ENCODE measurements at places on chromosomes 2 and 18.
A peak's percentile ranks its signal among the peaks of the same experiment; 100 is the strongest.

GRCh38 chr18:21602299-21602587 lies 1.7 kb upstream of the ESCO1 start:
- no peak for DNase-seq

GRCh38 chr2:44083054-44083453 lies 85.6 kb upstream of the PPM1B start:
- no peak for DNase-seq

DNA sequence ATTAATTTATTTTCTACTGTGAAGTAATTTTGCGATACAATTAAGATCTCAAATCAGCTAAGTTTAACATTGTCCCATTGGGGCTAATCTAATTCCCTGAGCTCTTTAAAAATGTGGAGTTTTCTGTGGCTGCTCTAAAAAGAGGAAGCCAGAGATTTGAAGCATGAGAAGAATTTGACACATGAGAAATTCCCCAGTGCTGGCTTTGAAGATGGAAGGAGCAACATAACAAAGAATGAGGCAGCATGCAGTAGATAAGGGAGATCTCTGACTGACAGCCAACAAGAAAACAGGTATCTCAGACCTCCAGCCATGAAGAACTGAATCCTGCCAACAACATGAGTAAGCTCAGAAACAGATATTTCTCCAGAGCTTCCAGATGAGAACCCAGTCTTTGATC lies 308.4 kb downstream of the ZNF804A start:
- no peak for DNase-seq

- DNase-seq, result no peak
Measured at GRCh38 chr18:67145586-67146292, 370.8 kb downstream of the DSEL start.

- no peak for DNase-seq
Measured at GRCh38 chr2:128178650-128179460, 87.9 kb downstream of the UGGT1 start.

GRCh38 chr2:202046572-202046971 lies 12.9 kb downstream of the FZD7 start:
- no peak for DNase-seq

GRCh38 chr2:62216616-62217015 lies 20.7 kb downstream of the B3GNT2 start:
- DNase-seq, result no peak

- DNase-seq, result peak; percentile 38
Measured at GRCh38 chr2:64259312-64259711, 115.1 kb upstream of the PELI1 start.

GRCh38 chr2:98335271-98335670 lies 11.0 kb upstream of the CNGA3 start:
- DNase-seq, result no peak

DNA sequence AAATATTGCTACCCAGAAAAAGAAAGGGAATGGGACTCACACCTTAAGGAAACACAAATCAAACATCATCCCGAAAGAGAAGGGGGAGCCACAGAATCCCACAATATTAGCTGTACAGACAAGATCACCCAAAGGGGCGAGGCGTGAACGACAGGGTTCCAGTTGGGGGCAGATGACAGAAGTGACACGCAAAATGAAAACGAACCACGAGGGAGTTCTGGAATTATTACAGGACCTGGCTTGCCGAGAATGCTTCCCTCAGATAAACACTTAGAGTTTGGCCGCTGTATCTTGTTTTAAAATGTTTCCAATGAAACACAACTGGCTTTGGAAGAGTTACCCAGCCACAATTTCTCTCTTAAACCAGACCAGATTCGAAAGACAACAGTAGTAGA lies 60.4 kb downstream of the C2orf76 start:
- DNase-seq, result no peak

DNA sequence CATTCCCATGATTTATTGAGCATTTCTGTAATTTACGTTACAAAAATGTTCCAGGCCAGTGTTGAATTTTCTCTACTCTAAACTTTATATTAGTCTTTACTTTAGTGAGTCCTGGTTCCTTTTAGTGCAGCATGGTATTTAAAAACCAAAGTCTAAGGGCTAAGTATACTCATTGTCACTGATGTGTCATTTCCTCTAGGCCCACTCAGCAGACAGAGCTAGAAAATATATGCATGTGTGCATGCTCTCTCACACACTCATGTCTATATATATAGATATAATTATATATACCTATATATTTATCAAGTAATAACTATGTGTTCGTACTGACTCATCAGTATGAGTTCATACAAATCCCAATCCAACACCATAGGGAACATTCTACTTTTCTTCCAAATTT lies 132.5 kb upstream of the SLC8A1 start:
- no peak for DNase-seq

DNA sequence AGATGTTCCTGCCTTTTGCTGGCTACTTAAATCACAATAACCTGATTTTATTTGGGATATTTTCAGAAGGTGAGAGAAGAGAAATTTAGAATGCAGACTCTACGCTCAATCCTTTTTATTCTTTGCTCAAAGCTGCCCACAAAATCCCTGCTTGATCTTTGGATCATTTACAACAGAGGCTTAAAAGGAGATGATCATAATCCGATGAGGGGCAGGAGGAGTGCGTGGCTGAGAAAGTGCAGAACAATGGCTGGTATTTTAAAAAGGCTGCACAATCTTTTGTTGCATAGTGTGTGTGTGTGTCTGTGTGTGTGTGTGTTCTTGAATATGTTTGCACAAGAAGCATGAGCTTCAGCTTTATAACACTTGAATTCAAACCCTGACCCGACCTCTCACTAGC lies 256.3 kb upstream of the MYT1L start:
- DNase-seq, result no peak

DNA sequence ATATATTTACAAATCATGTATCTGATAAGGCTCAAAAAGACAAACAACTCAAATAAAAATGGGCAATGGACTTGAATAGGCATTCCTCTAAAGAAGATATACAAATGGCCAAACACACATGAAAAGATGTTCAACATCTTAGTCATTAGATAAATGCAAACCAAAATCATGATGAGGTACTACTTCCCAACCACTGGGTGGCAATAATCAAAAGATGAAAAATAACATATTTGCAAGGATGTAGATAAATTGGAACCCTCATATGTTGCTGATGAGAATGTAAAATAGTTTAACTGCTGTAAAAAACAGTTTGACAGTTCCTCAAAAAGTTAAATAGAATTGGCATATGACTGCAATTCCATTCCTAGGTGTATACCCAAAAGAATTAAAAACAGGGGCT lies 132.3 kb downstream of the TTC32 start:
- no peak for DNase-seq

DNA sequence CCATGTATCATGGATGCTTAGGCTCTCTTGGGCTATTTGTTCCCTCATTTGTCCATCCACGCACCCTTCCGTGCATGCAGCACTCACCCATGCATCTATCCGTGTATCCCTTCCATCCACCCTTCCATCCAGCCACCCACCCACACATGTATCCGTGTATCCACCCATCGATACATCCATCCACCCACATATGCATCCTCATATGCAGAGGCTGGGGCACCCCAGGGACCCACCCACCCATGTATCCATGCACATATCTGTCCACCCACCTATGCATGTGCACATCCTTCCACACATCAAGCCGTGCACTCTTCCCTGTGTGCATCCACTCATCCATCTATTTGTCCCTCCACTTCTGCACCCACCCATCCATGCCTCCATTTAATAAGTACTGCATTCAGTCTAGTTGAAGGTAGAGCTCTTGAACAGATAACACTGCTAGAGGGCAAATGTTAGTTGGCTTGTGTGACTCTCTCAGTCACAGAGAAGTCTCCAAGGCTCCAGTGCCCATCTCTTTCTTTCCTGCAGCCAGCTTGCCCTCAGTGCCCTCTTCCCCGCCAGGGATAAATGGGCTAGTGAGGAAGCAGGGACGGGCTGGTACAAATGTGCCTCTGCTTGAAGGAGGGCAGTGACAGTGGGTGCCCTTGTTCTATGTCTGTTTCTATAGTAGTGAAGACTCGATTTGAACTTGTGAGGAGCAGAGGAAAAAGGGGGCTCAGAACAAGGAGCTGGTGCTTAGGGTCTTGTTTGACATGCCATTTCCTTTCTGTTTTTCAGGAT lies 61.5 kb downstream of the EMILIN2 start:
- DNase-seq, result no peak

DNA sequence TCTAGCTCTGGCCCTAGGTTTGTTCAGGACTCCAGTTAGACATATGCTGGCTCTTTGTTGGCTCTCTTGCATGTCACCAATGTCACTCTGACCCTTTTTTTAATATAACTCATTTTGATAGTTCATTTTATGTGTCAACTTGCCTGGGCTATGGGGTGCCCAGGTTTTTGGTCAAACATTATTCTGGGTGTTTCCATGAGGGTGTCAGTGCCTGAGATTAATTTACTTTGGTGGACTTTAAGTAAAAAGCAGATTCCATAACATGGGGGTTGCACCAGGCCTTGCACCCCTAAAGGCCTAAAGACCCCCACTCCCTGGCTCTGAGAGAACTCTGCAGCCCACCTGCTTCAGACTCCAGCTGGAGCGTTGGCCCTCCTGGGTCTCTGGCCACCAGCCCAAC lies 48.1 kb upstream of the SNTG2 start:
- no peak for DNase-seq

- no peak for DNase-seq
Measured at GRCh38 chr2:100924122-100924519, 78.0 kb upstream of the RPL31 start.

DNA sequence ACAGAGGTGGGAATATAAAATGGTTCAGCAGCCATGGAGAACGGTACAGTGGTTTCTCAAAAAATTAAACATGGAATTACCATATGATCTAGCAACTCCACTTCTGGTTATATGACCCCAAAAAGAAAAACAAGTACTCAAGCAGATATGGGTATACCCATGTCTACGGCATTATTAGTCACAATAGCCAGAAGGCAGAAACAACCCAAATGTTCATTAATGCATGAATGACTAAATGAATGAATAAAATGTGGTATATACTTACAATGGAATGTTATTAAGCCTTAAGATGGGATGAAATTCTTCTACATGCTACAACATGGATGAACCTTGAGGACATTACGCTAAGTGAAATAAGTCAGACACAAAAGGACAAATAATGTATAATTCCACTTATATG lies 266.8 kb upstream of the FBXO11 start:
- no peak for DNase-seq

DNA sequence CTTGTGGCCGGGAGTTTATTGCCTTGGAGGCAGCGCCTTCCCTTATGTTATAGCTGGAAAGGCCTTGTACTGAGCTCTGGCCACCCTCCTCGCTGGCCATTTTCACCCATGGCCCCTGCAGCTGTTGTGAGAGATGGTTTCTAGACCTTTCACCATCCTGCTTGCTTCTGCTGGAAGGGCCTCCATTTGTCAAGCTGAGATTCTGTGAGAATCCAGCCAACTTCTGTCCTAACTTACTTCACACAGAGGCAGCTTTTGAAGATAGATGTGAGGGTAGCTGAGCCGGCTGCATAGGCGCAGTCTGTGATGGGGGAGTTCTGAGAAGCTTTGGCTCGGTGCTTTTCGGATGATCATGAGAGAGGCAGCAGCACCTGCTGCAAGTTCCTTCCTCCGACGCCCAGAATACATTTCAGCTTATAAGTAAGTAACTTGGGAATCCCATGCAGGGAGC lies 8.7 kb downstream of the CTIF start:
- DNase-seq, result no peak

DNA sequence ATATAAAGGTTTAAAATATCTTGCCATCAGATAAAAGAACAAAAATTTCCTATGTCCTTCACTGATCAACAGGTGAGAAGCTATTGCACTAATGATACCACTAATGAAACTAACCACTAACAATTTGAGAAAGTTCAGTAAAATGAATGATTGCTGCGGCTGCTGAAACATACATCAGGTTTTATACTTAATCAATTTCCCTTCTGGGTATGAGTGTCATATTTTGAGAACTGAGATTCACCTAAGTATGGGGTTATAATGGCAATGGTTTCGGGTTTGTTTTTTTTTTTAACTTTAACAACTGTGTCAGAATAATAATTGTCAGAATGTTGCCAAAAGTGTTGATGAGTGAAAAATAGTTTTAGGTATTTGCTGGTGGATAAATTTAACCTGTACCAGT lies 151.3 kb upstream of the SLC39A10 start:
- DNase-seq, result no peak

DNA sequence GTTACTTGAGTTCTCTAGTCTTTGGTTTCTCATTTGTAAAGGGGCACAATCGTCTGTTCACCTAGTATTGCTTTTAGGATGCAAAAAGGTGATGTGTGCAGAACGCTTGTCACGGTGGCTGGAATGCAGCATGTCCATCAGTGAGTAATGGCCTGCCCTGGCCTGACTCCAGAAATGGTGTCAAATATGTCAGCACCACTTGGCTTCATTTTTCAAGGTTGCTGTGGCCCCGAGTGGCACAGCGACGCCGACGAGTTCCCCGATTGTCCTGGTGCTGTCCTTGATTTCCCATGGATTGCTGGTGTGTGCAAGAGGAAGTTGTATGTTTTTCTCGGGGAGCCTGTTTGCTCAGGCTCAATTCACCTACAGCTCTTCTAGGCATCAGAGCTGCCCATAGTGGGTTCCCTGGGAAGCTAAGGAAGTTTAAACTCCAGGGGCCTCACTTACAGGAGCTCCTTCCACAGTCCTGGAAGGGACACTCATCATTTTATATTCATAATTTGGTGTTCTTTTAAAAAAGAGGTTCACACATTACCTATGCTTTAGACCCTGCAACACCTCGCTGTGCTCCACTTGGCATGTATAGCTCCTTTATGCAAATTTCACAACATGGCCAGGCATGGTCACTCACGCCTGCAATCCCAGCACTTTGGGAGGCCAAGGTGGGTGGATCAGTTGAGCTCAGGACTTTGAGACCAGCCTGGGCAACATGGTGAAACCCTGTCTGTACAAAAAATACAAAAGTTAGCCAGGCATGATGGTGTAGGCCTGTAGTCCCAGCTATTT lies 25.6 kb upstream of the ZNF407 start:
- DNase-seq, result no peak

DNA sequence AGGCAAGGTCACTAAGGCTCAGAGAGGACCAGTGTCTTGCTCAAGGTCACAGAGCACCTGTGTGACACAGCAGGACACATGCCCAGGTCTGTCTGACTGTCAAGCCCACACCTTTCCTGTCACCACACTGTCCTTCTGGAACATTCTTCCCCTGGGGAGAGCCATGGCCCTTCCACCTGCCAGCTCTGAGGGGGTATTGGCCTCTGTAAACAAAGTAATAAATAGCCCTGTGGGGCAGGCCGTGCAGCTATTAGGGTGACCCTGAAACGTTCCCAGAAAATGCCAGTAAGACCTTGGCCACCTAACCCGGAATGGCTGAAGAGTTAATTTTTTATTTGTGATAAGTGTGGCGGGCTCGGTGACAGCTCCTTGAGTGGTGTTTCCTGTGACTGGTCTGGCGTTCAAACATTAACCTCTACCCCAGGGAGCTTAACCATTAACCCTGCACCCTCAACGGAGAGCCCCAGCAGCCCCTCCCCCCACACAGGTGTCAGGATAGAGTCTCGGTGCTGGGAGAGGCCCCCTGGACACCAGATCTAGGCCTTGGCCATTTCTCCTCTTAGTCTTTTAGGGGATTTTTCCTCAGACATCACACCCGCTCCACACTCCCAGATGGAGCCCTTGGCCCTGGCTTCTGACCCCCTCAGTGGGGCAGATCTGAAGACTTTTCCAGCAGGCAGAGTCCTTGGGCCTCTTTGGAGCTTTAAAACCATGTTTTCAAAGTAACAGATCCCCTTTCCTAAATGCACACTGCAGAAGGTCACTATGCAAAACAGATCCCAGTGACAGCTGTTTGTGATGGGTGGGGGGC lies 36.6 kb downstream of the SCTR start:
- DNase-seq, result no peak

Measured in NCI-H2171 (cell line).